ENCODE measurements at places on chromosomes 3 and 15. TPM values are rescaled to one million over a fixed set of nuclear protein-coding genes. Genes with fewer than 3 reads are reported as not detected.

TMC3 gene
- total RNA-seq, result not detected

ITIH3 gene
- total RNA-seq, result not detected

PATL2 gene
- total RNA-seq, result 1.3 TPM

SATB1 gene
- total RNA-seq, result 20.2 TPM

ZNF639 gene
- total RNA-seq, result 36.4 TPM

FBXO40 gene
- total RNA-seq, result not detected

OR4M2 gene
- not detected for total RNA-seq

GMNC gene
- under 0.01 TPM for total RNA-seq

FBN1 gene
- total RNA-seq, result 887 TPM

RCCD1 gene
- 17.7 TPM for total RNA-seq

SH2D7 gene
- under 0.01 TPM for total RNA-seq

LRRIQ4 gene
- total RNA-seq, result not detected

PRICKLE2 gene
- 42.8 TPM for total RNA-seq

AHSG gene
- total RNA-seq, result not detected

SYNPR gene
- not detected for total RNA-seq

GOLGA6L24 gene
- total RNA-seq, result not detected
